ENCODE measurements at places on chromosomes 16 and 17.

DNA sequence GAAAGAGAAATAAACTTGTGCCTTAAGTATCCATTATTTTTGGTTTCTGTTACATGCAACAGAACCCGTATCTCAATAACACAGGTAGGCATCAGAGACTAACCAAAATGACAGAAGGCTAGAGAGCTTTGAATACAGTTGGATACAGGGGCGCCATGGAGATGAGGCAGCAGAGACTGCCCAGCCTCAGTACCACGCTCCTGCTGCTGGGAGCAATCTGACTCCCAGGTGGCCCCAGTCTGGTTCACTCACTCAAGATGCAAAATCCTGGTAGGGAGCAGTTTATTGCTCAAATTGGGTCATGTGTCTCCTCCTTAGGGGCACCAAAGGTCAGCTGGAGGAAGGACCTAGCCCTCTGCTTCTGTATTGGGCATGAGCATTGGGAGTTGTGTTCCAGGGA, 218.9 kb downstream of the USP22 start:
- no peak for DNase-seq

DNA sequence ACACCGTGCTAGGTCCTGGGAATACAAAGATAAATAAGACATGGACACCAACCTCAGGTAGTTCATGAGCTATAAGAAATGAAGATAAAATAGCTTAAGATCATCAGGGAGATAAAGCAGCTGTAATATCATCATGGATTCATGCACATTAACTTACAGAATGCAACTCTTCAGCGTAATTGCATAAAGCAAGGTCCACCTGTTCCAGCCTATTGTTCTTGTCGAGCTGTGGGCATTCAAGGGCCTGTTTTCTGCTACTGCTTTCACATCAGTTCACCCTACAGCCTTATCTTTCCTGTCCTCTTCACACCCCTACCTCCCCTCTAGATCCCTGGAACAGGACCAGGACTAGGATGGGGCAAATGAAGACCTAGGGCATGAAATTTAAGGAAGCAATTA, 133.9 kb downstream of the SPACA3 start:
- DNase-seq: no peak

- no peak for DNase-seq
Measured at GRCh38 chr17:47719411-47720152, 13.5 kb upstream of the TBX21 start.

GRCh38 chr16:25895380-25895779, 203.6 kb downstream of the HS3ST4 start:
- no peak for DNase-seq

DNA sequence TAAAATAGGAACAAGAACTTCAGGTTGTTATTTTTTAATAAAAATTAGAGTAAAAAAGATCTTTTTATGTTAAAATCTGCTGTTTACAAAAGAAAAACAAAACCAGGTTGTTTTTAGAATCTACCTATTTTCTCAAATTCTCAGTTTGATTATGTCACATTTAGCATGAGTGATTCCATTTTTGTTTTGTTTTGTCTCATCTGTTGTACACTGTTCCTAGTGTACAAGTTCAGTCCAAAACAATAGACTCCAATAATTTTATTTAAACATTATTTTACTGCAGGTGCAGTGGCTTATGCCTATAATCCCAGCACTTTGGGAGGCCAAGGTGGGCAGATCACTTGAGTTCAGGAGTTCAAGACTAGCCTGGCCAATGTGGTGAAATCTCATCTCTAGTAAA, 2142.7 kb downstream of the TP53TG3F start:
- DNase-seq: no peak

DNA sequence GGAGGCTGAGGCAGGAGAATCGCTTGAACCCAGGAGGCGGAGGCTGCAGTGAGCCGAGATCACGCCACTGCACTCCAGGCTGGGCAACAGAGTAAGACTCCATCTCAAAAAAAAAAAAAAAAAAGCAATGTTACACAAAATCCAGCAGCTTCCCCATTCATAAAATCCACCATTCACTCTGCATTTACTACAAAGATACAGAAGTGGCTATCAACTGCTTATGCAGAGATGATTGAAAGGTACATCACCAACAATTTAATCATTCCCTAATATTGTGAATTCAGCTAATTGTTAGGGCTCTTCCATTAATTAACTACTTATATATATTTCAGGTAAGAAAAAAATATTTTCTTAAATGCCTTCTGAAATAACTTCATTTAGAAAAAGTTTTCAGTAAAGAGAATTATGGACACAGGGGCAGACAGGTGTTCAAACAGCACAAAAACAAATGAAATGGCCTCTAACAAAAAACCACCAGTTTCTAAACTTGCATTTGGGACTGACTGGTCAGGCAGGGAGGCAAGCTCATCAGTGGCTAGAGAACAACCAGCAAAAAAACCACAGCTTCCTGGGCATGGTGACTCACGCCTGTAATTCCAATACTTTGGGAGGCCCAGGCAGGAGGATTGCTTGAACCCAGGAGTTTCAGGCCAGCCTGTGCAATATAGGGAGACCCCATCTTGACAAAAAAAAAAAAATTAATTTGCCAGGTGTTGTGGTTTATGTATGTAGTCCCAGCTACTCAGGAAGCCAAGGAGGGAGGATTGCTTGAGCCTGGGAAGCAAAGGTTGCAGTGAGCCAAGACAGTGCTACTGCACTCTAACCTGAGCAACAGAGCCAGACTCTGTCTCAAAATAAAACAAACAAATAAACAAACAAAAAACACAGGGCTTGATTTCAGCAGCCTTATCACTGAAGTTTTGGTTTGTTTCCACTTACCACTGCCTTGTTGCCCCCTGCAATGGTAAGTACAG, 26.3 kb downstream of the ERN1 start:
- DNase-seq: peak; percentile 54

GRCh38 chr17:68222606-68223005, 25.2 kb upstream of the AMZ2 start:
- DNase-seq: no peak

DNA sequence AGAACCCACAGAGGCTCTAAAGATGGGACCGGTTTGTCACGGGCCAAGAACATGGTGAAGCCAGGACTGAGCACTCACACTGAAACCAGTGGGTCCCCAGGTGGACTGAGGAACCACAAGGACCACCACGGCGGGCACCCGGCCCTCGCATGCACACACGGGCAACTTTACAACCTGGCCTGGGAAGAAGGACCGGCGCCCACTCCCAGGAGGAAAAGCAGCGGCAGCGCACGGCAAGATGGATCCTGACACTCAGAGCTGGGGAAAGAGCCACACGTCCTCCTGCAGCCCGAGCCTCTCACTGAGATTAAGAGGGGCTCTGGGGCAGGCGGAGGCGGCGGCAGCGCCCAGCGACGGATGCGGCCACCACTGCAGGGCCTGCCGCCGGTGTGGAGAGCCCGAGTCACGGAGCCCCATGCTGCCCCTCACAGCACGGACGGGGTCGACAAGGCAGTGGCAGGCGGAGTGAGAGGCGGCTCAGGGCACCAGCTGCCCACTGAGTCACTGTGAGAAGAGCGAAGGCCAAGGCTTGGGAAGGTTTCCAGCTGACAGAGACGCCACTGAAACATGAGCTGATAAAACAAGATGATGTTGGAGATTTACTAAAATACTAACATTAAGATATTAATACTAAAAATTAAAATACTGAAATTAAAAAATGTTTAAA, 118.3 kb downstream of the ANKRD11 start:
- DNase-seq: no peak

GRCh38 chr17:4944163-4944553, 4.1 kb downstream of the RNF167 start:
- DNase-seq: no peak

- no peak for DNase-seq
Measured at GRCh38 chr16:86019446-86020047, 120.6 kb downstream of the IRF8 start.

GRCh38 chr17:28667870-28668269, 5.9 kb downstream of the SUPT6H start:
- DNase-seq: no peak

DNA sequence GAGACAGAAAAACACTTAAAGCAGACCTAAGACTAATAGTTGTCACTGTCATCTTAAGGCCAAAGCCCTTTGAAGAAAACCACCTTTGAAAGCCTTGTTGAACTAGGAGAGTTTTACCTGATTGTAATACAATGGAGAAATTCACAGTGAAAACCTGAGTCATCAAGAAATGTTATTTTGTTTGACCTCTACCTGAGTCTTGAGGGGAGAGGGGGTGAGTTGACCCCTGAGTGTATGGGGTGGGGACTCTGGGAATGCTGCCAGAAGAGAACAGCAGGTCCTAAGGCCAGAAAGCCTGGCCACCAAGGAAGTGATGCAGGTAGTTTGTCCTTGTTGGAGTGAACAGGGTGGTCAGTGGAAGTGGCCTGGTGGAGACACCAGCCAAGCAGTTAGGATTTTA, 204.3 kb downstream of the SPECC1 start:
- no peak for DNase-seq

GRCh38 chr16:65235339-65236177, 113.7 kb upstream of the CDH11 start:
- no peak for DNase-seq

- no peak for DNase-seq
Measured at GRCh38 chr16:66475232-66475631, 48.1 kb downstream of the BEAN1 start.
